ENCODE measurements at places on chromosomes 1 and 21.

- DNase-seq = no peak
Measured at GRCh38 chr1:201795066-201795465, 33.9 kb upstream of the IPO9 start.

DNA sequence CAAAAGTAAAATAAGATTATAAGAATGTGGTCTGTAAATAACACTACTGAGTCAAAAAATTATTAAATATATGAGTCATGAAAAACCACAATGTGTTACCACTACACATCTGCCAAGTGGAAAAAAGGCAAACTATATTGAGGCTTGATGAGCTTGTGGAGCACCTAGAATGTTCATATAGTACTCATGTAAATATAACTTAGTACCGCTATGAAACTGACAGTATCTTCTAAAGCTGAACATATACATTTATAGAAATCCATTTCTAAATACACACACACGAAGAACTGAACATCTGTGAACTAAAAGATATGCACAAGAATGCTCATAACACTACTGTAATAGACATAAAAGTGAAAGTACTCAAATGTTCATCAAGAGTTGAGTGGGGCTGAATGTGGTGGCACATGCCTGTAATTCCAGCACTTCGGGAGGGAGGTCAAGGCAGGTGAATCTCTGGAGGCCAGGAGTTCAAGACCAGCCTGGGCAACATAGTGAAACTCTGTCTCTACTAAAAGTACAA lies 18.5 kb upstream of the GBP3 start:
- no peak for DNase-seq

- no peak for DNase-seq
Measured at GRCh38 chr1:160400646-160401486, 502 bp downstream of the VANGL2 start.

- no peak for DNase-seq
Measured at GRCh38 chr1:202316186-202316585, 25.6 kb downstream of the UBE2T start.

DNA sequence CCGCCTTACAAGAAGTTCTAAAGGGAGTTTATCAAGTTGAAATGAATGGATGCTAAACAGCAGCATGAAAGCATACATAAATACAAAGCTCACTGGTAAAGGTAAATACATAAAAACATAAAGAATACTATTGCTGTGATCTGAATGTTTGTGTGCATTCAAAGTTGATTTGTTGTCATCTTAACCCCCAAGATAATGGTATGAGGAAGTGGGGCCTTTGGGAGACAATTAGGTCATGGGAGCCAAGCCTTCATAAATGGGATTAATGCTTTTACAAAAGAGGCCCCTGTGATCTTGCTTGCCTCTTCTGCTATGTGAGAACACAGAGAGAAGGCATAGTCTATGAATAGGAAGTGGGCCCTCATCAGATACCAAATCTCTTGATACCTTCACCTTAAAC lies 209.0 kb upstream of the SAMSN1 start:
- DNase-seq = no peak

GRCh38 chr21:42460391-42461184 lies 35.4 kb downstream of the RSPH1 start:
- no peak for DNase-seq

DNA sequence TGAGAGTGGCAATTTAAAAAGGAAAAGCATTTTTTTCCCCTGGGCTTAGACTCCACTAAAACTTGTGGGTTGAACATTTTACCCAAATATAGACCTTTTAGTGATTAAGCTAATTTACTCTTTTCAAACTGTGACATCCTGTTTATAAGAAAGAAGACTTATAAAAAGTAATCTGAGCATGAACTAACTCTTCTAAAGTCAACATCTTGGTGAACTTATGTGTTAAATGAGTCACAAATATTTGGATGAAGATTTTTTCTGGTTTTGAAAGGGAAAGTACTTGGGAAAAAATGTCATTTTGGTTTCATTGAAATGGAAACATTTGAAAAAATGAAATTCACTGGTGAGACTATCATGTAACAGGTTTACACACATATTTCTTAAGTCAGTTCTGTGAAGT lies 109.8 kb downstream of the KCNK2 start:
- DNase-seq = no peak

GRCh38 chr1:14362331-14362730 lies 236.2 kb upstream of the KAZN start:
- no peak for DNase-seq

GRCh38 chr1:87263785-87264184 lies 64.9 kb upstream of the LMO4 start:
- DNase-seq = no peak

DNA sequence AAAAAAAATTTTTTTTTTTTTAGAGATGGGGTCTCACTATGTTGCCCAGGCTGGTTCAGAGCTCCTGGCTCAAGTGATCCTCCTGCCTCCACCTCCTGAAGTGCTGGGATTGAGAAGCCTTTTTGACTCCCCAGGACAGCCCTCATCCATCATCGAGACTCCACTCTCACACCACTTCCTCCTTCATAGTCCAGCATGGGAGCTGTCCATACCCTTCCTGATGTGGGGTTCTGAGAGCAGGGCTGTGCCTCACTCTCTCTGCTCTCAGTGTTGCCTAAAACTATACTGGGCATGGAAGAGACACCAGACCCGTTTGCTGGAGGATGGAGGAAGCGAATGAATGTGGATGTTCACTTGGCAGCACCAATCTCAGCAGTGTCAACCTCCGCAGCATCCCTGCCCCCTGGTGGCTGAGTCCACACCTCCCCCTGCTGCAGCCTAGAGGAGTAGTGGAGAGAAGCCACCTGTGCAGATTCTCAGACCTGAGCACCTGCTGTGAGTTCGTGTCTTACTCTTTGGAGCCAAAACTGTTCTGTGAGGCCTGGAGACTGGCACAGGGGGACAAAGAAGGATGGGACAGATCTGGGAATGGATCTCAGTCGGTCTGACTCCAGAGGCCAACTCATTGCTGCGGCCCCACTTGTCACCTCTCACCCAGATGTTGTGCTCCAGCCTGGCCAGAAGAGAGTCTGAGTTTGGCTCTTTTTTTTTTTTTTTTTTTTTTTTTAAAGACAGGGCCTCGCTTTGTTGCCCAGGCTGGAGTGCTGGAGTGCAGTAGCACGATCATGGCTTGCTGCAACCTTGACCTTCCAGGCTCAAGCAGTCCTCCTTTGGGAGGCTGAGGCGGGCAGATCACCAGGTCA lies 17.7 kb downstream of the TINAGL1 start:
- DNase-seq = no peak

DNA sequence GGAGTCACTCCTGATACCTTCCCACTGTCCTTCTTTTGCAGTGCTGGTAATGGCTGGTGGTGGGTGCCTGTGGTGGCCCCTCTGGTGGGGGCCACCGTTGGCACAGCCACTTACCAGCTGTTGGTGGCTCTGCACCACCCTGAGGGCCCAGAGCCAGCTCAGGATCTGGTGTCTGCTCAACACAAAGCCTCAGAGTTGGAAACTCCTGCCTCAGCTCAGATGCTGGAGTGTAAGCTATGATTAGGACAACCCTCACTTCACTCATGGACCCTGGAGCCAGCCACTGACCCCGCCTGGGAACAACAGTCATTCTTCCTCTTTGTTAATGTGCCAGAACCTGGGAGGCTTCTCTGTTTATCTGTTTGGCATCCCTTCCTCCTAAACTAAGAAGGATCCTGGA lies 1.1 kb upstream of the ATP8B2 start:
- DNase-seq = no peak

GRCh38 chr1:36576118-36576517 lies 93.4 kb upstream of the CSF3R start:
- DNase-seq = peak; percentile 30

DNA sequence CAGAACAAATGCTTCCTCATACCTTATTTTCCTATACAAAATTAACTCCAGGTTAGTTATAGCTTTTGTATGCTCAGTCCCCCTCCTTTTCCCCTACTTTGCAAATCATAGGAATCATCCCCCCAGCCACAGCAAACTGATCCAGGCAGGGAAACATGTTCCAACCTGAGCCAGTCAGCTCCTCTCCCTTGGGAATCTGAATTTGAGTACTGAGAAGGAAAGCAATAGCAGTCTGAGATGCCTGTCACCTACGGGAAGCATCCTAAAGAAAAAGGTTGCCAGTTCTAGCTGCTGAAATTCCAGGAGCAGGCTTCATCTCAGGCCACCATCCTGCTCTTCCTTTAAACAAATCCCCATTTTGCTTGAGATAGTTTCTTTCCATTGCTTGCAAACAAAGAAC lies 6.9 kb downstream of the ADSS2 start:
- DNase-seq = no peak

DNA sequence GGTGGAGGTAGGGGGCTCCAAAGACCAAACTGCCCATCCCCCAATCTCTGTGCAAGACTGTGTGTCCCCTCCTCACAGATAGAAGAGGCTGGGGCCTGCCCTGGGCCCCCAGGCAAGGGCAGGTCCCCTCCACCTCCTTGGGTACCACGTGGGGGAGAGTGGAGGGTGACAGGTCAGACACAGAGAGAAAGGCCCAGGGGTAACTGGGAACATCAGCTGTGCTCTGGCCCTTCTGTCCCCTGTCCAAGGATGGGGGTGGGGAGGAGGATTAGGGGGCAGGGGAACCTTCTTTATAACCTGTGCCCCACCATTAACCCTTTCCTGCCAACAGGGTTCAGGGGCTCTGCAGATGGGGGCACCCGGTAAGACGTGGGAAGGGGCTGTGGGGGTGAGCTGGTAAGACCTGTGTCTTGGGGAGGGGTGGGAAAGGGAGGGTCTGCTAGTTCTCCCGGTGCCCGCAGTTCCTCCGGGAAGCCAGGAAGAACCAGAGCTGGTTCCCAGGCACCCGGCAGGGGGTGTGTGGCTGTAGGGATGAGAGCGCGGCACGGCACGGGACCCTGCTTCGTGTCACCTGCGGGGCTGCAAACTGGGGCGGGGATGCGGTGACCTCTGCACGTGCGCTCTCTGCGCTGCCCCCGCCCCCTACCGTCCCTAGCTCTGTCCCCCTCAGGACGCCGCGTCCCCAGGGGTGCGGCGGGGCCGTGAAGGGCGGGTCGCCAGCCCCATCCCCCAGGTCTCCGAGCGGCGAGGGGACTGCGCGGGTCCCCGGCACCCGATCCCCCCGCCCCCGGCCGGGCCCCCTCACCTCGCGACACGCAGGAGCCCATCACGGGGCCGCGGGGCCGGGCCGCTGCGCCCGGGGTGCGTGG lies 601 bp downstream of the FAM131C start:
- DNase-seq = no peak

- DNase-seq = no peak
Measured at GRCh38 chr1:32877211-32878110, 6.7 kb upstream of the FNDC5 start.

- DNase-seq = no peak
Measured at GRCh38 chr1:67666636-67667035, 18.4 kb upstream of the GADD45A start.

DNA sequence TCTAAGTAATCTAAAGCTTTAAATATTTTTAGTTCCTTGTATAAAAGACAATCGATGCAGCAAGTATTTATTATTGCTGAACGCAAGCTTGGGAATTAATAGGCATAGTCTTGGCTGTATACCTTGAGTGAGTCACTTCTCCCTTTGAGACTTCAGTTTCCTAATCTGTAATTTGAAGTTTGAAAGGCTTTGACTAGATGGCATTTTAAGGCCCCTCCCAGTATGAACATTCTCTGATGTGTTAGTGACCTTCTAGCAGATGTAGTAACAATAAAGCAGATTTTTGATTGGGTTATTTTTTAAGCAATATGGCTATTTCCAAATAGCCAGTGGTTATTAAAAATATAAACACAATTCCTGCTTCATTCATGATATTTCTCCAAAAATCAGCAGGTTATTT lies 58.2 kb downstream of the DUSP10 start:
- DNase-seq = no peak

DNA sequence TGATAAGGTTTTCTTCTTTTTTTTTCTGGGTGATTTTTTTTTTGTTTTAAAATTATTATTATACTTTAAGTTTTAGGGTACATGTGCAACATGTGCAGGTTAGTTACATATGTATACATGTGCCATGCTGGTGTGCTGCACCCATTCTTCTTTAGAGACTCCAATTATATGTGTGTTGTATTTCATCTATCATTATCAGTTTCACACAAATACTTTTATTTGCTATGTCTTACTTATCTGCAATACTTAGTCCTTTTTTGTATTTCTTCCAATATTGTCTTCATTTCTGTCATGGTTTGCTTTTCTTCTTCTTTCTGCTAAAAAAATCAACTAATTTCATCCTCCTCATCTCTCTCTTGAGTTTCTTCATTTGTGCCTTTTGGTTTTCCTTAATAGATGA lies 3.9 kb upstream of the PDE4B start:
- no peak for DNase-seq

DNA sequence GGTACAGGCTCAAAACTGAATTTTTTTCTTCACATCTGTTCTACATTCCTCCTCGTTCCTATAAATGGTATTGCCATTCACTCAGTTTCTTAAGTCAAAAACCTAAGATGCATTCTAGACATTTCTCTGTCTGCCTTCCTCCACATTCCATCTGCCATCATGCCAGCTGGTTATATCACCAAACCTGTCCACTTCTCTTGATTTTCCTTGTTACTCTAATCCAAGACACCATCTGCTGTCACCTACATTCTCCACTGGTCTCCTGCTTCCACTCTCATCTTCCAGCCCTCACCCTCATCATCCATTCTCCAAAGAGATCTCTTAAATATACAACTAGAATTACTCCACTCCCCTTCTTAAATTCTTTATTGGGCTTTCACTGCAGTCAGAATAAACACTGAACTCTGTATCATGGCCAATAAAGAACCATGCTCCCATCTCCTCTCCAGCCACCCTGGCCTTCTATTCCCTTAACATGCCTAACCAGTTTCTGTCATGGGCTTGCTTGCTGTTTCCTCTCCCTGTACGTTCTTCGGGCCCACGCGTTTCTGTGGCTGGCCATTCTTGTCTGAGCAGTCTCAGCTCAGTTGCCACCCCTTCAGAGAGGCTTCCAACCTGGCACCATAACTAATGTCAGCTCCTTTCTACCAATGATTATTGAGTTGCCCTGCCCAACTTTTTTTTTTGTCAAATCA lies 278.3 kb downstream of the ST6GALNAC3 start:
- DNase-seq = no peak

- no peak for DNase-seq
Measured at GRCh38 chr1:87712261-87713010, 383.8 kb downstream of the LMO4 start.

- no peak for DNase-seq
Measured at GRCh38 chr21:33660406-33660805, 18.1 kb downstream of the ITSN1 start.

GRCh38 chr1:6996371-6996770 lies 211.1 kb downstream of the CAMTA1 start:
- no peak for DNase-seq

GRCh38 chr1:201282931-201283829 lies at the start of gene PKP1:
PKP1 (plus strand) TSS chr1:201283506; CDS start chr1:201283703, 197 bp downstream.
- DNase-seq = no peak

- no peak for DNase-seq
Measured at GRCh38 chr1:59833991-59834390, 19.2 kb downstream of the HOOK1 start.

All from hindlimb muscle (tissue), 1 donor.